ENCODE measurements at places on chromosomes 7 and 10.

- no peak for DNase-seq
Observed at GRCh38 chr10:11578802-11579255, 32.6 kb downstream of the USP6NL start.

- no peak for DNase-seq
Observed at GRCh38 chr10:59700709-59701108, 8.9 kb downstream of the SLC16A9 start.

GRCh38 chr7:146956321-146956720, 839.7 kb downstream of the CNTNAP2 start:
- DNase-seq, result peak; percentile 72

GRCh38 chr10:132310701-132311337, 3.1 kb upstream of the STK32C start:
- no peak for DNase-seq

DNA sequence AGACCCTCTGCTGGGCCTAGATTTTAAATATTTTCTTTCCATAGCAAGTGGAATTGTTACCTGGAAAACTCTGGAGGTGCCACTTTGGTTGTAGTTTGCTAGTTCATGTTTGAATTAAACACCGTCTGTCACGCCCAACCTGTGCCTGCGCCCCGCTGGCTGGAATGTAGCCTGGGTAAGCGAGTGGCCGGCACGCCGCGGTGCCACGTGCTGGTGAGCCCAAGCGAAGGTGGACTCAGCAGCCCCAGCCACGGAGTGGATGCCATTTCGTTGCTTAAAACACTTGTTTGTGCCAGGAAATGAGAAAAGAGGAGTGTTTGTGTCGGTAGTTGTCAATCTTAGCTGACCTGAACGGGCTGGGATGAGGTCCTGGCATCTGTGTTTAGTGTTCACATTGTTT, 2.7 kb downstream of the GET4 start:
- no peak for DNase-seq

DNA sequence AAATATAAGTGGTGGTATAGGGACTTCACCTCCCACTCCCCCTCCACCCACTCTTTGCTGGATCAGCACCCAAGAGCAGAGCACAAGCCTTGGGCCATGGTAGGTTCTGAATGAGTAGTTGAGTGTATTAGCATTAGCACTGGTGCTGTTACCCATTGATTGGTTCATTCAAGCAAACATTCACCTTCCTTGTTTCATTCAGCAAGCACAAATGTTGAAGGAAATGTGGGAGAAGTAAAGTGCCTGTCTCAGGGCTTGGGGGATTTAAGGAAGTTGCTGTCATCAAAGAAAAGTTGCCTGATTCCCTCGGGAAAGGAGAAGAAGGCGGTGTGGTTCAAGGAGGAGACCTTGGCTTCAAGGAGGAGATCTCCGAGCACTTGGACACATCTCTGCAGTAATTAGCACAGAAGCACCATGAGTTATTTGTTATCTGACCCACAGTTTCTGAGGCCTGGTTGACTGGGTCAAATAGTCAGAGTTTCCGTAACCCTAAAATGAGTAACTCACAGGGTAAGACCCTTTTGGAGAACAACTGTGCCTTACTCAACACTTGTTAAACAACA, 17.3 kb downstream of the IL2RA start:
- no peak for DNase-seq

- no peak for DNase-seq
Observed at GRCh38 chr7:157089100-157089610, 49.6 kb upstream of the UBE3C start.

- no peak for DNase-seq
Observed at GRCh38 chr7:85529831-85530230, 343.0 kb upstream of the SEMA3D start.

Measured in NCI-H446 treated with DMSO at 0.1 percent for 48 hours (cell line).